GM19239 (cell line): ENCODE measurements at places on chromosomes 1 and 21.

DNA sequence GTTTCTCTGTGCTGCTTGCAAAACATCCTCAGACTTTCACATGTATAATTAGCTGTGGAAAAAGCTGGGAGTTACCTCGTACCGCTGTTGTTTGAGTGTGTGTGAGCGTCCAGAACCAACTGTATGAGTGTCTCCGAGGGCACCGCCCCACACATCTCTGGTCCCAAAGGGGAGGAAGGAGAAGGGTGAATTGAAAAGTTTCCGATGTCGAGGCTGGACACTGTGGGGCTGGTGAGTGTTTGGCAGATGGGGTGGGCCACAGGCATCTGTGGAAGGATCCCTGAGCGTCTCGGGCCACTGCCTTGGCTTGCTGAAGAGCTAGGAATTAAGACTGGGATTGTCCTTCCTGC is 1.2 kb downstream of the ATP2B4 start:
- DNase-seq: no peak

DNA sequence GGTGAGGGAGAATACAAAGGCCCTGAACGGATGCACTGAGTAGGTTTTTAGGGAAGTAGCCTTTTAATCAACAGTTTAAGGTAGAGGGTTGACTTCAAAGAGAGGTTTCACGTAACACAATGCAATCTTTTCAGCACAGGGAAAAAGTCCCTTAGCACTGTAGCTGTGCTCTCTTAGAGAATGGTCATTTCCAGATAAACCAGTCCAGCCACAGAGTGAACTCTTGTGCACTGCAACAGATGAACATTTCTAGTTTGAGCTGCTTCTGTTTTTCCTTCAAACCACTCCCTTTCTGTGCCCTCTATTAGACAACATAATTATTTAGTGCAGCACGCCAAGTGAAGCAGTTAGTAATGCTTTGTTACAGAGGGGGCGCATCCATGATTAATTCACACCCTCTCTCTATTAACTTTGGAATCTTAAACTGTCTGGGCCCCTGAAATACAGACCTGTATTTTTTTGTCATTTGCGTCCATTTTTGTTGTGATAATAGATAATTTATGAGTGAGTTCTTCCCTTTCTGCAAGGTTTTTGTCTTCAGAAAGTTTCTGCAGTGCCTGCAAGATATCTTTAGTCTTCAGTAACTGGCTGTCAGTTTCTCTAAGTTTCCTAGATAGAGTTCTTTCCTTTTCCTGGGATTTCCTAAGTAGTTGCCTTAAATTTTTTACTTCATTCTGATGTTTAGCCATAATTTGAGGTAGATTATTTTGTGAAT is 22.9 kb downstream of the LCA5L start:
- no peak for DNase-seq

GRCh38 chr1:223378754-223379153 is 14.5 kb upstream of the CCDC185 start:
- DNase-seq: no peak

- DNase-seq: no peak
Observed at GRCh38 chr1:53062708-53063591, 937 bp downstream of the PODN start.

DNA sequence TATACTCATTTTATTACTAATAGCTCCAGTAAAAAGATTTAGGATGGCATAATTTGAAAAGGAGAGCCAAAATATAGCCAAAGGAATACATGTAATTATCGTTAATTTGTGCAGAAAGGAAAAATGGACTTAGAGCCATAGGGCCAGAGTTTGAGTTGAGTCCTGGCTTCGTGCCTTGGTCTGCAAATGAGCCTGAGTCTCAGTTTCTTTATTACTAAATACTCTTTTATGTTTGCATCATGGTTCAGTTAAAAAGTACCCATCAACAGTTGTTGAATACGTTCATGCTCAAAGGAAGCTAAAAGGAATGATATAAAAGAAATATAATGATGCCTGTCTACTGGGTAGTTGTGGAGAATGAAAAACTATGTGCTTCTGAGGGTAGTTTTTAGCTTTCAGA is 155.7 kb upstream of the FAM78B start:
- DNase-seq: no peak

GRCh38 chr1:30325999-30326398 is 397.4 kb downstream of the MATN1 start:
- no peak for DNase-seq

DNA sequence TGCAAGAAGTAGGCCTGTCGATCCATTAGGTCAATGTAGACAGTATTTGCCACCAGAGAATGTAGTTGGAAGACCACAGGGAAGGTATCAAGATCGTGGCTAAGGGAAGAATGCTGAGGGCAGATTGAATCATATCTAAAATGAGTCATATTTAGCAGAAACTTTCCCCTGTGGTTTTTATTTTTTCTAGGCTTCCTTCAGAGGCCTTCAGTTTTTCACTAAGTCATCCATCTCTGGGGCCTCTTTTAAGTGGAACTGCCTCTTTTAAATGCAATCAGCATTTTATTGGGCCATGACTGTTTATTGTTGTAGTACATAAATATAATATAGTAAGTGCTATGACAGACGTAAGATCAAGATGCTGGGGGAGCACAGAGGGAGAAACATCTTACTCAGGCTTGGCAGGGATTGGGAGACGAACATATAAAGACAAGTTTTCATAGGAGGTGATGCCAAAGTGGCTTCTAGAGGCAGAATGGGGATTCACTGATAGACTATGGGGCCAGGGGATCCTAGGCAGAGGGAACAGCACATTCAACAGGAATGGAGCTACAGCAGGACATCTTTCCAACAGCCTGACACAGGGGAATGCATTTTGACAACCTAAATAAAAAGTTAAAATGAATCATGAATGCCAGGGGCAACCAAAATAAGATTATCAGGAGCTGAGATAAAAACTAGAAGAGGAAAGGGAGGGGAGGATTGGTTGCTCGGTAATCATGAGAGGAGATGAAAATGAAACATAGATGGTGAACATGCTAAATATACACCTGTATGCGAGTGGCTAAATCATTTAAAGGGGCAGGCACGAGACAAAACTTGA is 20.1 kb downstream of the UBE2U start:
- DNase-seq: no peak

DNA sequence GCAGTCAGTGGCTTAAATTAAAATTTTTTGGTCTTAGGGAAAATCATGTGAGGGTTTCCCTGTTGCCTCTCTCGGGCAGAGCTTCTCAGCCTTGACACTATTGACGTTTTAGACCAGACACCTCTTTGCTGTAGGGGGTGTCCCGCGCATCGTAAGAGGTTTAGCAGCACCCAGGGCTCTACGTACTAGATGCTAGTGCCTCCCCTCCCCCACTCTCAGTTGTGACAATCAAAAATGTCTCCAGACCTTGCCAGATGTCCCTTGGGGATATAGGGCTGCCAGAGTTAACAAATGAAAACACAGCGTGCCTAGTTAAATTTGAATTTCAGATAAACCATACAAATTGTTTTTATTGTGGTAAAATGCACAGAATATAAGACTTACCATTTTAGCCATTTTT is 293.3 kb downstream of the DISC1 start:
- DNase-seq: no peak

- no peak for DNase-seq
Observed at GRCh38 chr21:45290948-45291612, 3.4 kb upstream of the POFUT2 start.

DNA sequence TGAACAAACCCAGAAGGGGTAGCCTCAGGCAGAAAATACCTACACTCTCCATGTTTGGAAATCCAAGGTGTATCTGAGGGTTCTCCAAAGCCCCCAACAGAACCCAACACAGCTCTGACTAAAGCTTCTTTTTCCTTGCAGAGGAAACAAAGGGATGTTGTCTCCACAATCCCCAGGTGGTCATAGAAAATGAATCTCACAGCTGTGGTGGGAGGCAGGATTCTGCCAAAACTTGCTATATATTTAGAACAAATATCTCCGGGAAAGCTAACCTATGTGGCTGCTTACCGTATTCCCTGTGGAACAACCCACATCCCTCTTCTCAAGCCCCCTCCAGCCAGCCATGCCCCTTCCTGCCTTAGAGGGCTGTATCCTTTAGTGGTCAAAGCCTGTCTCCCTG is 406.1 kb downstream of the PRDM2 start:
- DNase-seq: no peak

GRCh38 chr1:214516434-214517326 is 34.7 kb downstream of the PTPN14 start:
- no peak for DNase-seq

DNA sequence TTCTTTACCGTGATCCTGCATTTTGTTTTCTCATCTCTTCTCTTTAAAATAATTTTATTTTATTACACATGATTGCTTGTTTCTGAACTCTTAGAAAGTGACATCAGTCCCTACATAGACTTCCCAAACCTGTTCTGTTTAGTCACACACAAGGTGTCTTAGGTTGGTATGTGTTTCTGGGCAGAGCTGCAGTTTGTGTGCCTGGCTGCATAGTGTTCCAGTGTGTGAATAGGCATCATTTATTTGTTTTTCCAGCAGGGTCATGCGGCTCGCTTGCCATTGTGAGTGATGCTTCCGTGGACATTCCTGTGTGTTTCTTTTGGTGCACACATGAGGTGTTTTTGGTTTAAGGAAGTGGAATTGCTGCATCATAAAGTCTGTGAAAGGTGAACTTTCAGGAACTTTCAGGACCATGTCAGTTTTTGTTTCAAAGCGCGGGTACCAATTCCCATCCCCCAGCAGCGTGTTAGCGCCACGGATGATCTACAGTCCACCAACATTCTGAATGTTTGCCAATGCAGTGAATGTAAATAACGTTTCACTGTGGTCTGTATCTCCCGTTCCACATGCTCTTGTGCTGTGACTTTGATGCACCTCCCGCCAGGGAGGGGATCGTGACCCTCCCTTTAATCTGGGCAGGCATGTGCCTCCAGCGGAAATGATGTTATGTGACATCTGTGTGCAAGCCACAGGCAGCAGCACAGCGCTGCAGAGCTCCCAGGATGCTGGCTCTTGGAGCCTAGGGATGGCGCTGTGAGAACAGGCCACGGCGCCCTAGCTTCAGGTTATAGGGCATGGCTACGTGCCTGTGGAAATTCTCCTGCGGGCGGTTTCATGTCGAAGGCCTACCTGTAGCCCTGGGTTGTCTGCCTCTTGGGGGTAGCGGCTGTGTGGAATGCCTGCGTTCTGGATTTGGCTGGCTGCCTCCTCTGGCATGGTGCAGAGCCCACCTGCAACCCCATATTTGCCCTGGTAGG is 144.6 kb upstream of the COL6A1 start:
- DNase-seq: no peak

GRCh38 chr1:22249928-22250680 is 107.2 kb upstream of the WNT4 start:
- no peak for DNase-seq

DNA sequence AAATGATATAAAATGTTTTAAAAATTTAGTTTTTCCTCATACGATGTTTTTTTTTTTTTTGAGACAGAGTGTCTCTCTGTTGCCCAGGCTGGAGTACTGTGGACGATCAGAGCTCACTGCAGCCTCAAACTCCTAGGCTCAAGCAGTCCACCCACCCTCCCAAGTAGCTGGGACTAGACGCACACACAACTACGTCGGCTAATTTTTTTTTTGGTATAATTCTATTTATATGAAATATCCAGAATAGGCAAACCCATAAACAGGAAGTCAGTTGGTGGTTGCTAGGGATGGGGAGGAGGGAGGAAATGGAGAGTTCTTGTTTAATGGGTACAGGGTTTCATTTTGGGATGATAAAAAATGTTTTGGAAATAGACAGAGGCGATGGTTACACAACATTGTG is 56.5 kb downstream of the WARS2 start:
- no peak for DNase-seq

GRCh38 chr1:15008783-15009729 is 144.5 kb upstream of the TMEM51 start:
- no peak for DNase-seq

DNA sequence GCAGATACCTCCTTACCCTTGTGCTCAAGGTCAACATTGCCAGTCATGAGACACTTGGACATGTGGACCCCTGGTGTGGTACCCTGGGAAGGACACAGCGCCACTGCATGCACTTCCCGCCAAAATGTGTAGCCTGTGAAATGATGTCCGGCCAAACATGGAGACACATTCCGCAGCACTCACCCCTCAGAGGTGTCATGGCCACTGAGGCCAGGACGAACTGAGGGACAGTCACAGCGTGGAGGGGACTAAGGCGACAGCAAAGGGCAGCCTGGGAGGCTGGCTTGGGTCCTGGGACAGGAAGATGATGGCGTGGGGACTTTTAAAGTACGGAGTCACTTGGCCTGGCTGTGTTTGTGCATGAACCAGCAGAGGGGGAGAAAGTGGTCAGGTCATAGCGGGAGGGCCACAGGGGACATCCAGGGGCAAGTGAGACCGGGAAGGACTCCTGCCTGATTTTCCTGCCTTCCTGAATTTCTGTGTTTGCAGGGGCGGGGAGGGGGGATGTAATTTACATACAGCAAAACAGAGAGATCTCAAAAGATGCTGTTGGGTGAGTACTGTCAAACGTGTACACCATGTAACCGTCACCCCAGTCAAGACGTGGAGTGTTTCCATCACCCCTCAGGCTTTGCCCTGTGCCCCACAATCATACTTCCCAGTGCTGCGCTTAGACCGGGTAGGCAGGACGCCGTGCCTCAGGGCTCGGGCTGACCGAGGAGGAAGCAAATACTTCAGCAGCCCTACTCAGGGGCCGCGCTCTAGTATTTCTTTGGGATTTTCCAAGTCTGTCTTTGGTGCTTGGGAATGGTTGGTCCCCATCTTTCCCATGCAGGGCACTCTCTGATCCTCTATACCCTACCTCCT is 45.2 kb downstream of the WDR4 start:
- no peak for DNase-seq

- no peak for DNase-seq
Observed at GRCh38 chr1:41409825-41410224, 48.6 kb downstream of the FOXO6 start.

- no peak for DNase-seq
Observed at GRCh38 chr1:87330057-87330884, 1.6 kb downstream of the LMO4 start.

GRCh38 chr1:181257117-181257516 is 168.6 kb downstream of the IER5 start:
- DNase-seq: peak; percentile 40

DNA sequence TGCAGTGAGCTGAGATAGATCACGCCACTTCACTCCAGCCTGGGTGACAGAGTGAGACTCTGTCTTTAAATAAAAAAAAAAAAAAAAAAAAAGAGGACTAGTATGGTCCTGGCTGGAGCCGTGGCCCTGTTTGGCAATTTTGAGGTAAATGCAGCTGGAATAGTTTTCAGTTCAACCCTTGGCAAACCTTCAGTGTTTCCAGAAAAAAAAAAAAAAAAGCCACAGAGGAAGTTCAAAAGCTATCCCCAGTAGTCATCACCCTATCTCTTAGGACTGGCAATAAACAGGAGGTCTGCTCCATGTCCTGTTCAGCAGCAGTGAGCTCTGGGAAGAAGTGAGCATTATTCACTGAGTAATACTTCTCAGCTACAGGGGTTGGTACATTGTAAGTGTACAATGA is 56.8 kb upstream of the ERRFI1 start:
- DNase-seq: no peak

GRCh38 chr1:178543290-178543607 is 30.3 kb downstream of the TEX35 start:
- no peak for DNase-seq
